Activated T-cell treated with anti-CD3 and anti-CD28 coated beads for 4 hours (primary cell): ENCODE measurements at places on chromosomes 7 and 10.

DNA sequence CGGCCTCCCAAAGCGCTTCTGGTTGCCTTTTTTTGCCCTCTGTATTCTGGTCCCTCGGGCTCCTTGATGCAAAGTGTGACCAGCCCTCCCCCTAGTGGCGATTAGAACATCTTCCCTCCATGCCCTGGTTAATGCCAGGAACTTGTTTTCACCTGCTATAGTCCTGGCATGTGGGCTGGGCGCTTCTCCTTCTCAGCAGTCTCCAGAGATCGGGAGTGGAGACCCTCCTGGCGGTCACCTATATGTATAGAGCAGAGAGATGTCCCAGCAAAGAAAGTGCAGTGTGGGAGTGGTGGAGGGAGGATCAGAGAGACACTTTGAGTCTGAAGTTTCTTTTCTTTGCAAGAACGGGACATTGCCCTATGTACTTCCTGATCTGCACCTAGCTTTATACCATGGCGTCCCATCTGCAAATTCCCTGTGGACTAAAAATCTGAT, 264.1 kb downstream of the OTUD1 start:
- DNase-seq = peak; percentile 33

- no peak for DNase-seq
Observed at GRCh38 chr7:99078416-99078815, 65.5 kb downstream of the SMURF1 start.

DNA sequence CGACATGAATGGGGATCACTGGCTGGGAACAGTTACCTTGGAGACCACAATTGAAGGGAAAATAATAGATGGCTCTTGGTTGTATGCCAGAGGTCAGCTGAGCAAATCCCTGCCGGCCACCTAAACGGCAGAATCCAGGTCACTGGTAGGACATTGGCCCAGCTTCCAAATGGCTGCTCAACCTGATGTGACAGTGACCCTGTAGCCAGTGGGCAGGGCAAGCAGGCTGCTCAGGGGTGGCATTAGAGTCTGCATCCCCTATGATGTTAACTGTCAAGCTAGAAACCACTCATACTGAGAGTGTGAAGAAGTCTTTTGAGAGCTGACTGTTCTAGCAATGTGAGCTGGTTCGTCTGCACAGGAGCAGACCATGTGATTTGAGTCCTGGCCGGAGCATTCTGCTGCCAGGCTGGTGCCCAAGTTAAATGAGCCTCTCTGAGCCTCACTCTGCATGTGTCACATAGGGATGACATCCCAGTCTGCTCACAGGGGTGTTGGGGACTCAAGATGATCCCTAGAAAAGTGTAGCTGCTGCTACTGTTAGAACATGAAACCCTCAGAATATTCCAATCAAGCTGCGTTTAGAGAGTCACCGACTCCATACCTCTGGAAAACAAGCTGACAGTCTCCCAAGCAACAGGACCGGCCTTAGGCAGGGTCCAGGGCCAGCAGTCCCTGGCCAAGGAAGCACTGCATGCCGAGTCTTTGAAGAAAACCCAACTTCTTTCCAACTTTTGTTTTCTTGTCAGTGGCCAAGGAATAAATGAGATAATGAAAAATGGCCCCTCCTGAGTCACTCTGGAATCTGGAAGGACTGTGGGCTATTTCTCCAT, 69.7 kb downstream of the VWA2 start:
- no peak for DNase-seq

DNA sequence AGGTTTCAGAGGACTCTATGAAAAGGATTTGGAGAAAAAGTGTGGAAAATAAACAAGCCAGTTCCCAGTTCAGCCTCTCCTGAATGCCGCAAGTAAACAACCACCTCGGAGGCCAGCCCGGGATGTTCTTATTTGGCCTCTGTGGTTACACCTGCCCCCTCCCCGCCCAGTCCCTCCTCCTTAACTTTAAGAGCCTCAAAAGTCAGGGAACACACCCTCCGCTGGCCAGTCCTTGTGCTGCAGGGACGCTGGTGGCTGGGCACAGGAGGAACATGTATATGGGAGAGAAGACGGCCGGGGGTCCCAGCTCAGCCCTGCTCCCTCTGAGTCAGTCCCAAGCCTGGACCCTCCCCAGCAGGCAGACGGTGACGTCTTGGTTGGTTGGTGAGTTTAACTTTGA, 6.1 kb downstream of the CHST3 start:
- no peak for DNase-seq

GRCh38 chr7:119640861-119641260, 632.1 kb upstream of the KCND2 start:
- DNase-seq = no peak

- peak; percentile 53 for DNase-seq
Observed at GRCh38 chr7:39589323-39590111, 23.3 kb downstream of the YAE1 start.

GRCh38 chr10:120433141-120433540, 23.9 kb upstream of the PLPP4 start:
- DNase-seq = no peak

DNA sequence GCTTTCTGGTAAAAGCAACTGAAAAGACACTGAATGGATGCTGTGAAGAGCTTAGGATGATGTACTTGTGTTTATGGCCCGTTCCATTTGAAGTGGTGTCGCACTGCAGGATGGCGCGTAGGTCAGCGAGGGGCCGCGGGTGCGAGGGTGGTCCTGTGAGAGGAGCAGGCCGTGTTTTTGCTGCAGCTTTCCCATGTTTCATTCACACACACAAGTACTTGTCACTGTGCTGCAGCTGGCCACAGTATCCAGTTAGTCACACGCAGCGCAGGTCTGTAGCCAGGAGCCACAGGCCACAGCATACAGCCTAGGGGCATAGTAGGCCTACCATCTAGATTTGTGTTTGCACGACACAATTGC, 23.2 kb downstream of the WIPI2 start:
- DNase-seq = no peak
